AG04450 (cell line): ENCODE measurements at places on chromosomes 4 and X.

DNA sequence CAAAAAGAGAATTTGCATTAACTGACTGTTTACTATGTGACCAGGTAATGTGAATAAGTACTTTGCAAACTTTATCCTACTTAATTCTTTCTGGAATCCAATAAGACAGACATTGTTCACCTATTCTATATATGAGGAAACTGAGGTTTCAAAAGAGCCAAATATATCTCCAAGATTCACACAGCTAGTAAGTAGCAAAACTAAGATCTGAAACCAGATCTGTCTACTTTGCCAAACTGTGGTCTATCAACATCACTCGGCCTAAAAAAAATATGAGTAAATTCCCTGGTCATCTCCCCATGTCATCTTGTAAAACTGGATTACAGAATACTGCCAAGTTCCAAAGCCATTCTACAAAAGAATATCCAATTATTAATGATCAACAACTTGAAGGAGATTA, 52.8 kb downstream of the ANAPC10 start:
- no peak for DNase-seq

DNA sequence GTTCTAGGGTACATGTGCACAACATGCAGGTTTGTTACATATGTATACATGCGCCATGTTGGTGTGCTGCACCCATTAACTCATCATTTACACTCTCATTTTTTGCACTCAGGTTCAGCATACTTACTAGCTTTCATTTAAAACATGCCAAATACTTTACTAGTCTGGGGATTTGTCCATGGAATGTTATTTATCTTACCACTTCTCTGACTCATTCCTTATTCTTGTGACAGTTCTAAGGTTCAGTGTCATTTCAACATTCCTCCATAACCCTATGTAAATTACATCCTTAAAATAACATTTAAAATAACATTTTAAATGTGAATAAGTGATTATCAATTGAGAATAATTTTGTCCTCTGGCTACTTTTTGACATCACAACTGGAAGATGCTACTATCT, 19.5 kb upstream of the SYTL5 start:
- no peak for DNase-seq

DNA sequence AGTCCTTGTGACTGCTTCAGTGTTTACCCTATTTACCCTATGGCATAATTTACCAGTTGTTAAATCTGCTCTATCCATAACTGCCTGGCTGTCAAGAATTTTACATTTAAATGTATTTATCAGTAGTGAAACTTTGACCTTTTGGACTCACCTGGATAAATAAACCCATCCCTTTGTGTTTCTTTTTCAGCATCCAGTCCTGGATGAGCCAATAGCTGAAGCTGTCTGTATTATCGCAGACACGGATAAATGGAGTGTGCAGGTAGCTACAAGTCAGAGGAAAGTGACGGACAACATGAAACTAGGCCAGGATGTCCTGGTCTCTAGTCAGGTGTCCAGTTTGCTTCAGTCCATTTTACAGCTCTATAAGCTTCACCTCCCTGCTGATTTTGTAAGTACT, 122.4 kb downstream of the FNIP2 start:
- DNase-seq: no peak

- no peak for DNase-seq
Measured at GRCh38 chrX:42680666-42681065, 97.3 kb downstream of the PPP1R2C start.

DNA sequence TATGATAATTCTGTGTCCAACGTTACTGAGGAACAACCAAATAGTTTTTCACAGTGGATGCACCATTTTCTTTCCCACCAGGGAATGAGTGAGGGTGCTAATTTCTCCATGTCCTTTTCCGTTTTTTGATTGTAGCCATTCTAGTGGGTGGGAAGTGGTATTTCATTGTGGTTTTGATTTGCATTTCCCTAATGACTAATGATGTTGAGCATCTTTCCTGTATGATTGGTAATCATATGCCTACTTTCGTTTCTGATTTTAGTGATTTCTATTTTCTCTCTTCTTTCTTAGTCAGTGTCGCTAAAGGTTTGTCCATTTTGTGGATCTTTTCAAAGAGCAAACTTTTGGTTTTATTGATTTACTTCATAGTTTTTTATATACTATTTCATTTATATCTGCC, 32.1 kb upstream of the TEX13D start:
- DNase-seq: no peak

DNA sequence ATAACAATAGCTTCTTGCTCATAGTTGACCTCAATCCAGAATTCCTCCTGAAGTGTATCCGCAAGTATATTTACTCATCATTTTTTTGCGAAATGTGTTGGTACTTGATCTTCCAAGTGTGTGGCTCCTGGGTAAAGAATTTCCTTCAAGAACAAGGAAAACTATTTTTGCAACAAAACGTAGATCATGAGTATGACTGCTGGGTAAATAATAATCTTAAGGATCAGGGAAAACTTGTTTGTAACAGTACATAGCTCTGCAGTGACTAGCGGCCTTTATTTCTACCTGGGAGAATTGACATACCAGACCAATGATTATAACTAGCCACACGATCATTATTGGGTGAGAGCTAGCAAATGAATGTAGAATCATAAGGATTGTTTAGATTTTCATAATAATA, 1311.7 kb downstream of the ARAP2 start:
- DNase-seq: no peak

DNA sequence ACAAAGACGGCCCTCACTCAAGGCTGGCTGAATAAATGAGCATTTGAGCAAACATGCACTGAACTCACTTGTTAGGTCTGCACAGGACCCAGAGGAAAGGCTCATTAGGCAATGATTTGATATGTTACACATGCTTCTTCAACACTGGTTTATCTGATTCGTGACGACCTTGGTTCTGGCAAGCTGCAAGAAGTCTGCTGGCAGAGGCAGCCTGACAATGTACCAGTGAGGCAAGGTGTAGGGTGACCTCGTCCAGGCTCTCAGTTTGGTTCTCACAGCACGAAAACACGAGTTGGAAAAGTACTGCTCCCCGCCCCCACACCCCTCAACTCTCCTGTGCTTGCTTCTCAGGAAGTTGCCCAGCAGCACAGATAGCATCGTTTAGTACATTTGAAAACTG, 63.1 kb upstream of the CITED1 start:
- DNase-seq: no peak

- no peak for DNase-seq
Measured at GRCh38 chr4:156764846-156765245, 206.8 kb downstream of the PDGFC start.

- DNase-seq: no peak
Measured at GRCh38 chr4:53367721-53368120, 1.9 kb upstream of the SCFD2 start.

- no peak for DNase-seq
Measured at GRCh38 chr4:8639777-8640720, 47.5 kb downstream of the CPZ start.

DNA sequence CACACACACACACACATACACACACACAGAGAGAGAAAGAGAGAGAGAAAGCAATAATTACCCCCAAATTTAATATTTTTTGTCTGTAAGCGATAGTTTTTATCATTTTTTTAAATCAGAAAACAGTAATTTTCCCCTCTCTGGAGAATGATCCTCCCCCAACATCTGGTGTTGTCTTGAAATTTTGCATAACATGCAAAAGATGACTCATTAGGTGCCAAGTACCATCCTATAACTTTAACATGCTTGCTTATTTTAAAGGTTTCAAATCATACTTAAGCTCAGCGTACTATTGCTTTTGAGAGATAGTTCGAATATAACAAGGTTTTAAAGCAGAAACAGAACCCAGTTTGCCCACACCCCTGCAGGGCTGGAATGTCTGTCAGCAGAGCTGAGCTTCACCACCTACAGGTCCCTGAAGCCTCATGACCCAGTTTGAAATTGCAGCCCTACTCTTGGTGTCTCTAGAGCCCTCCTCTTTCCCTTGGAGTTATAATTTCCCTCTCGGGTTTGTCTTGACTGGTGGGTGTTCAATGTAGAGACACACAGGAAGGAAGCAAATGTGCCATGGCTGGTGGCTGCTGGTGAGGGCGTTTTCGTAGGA, 175.0 kb upstream of the HS3ST1 start:
- no peak for DNase-seq

DNA sequence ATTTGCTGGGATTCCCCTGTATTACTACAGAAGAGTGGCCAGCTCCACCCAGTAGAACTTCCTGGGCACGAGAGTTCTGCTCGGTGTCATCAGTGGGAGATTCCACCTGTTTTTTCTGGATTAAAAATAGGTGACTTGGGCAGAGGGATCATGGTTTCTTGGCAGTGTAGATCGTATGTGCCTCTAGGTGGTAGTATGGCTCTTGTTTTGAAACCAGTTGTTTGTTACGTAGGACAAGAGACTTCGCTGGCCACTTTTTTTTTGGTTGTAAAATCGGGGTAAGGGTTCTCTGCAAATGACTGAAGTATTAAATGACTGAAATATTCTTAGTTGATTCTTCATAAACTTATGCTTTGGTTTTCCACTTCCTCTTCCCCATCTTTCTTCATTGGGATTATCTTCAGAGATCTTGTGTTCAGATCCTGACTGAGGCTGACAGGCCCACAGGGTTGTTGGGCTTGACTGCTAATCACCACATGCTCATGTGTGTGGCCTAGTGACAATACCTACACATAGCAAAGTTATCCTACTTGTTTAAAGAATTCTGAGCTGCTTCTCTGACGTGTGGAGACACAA, 43.8 kb upstream of the WDR1 start:
- no peak for DNase-seq
